ENCODE measurements at places on chromosomes 2 and 18. TPM values are rescaled to one million over a fixed set of nuclear protein-coding genes. Genes with fewer than 3 reads are reported as not detected.

NCL gene
- 294 TPM for total RNA-seq

SNORC gene
- total RNA-seq, result 1.7 TPM

RND3 gene
- 24.9 TPM for total RNA-seq

MRO gene
- total RNA-seq, result 3.2 TPM

THSD7B gene
- 1.8 TPM for total RNA-seq

GCG gene
- 0.62 TPM for total RNA-seq

CSRNP3 gene
- 5.4 TPM for total RNA-seq

TUBA3E gene
- not detected for total RNA-seq

All from aorta (tissue), 5 donors.